Umbilical cord (tissue), 2 donors: ENCODE measurements at places on chromosomes 12 and 14. TPM values are rescaled to one million over a fixed set of nuclear protein-coding genes. Genes with fewer than 3 reads are reported as not detected.

GRCh38 chr12:11581179-11581755 lies 68.2 kb upstream of the ETV6 start:
- peak; percentile 85 for DNase-seq

GRCh38 chr12:103547929-103548328 lies 39.1 kb upstream of the STAB2 start:
- no peak for DNase-seq

- DNase-seq, result no peak
Measured at GRCh38 chr12:53722450-53723041, 4.7 kb downstream of the CALCOCO1 start.

- DNase-seq, result no peak
Measured at GRCh38 chr12:21438643-21439042, 1.2 kb downstream of the PYROXD1 start.

Gene IGFBP6
- 112 TPM for total RNA-seq

- DNase-seq, result no peak
Measured at GRCh38 chr12:457676-458075, 2.1 kb upstream of the B4GALNT3 start.

Gene COL2A1
- total RNA-seq, result 0.48 TPM

DNA sequence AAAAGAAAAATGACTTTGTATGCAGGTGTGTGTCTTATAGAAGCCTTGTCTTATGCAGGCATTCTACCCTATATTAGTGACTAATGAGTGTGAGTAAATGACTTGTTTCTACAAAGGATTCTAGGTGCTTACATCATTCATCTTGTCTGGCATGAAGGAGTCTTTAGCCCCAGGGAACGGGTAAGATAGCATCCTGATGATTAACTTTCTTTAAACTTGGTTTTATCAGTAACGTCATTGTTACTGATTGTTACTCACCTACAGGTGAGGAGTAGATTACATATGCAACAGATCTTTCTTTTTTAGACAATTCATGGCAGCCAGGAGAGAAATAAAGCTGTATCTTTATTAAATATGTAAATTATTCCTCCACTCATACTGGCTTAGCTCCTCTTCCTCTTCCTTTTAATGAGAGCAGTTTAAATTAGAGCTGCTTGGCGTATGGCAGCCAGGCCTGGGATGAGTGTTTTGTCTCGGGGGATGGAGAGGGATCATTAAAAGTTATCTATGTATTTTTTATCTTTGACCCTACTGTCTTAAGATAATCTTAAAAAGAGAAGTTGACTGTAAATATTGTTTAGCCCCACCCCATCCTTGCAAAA lies 57.2 kb upstream of the ATP2A2 start:
- DNase-seq, result peak; percentile 42

DNA sequence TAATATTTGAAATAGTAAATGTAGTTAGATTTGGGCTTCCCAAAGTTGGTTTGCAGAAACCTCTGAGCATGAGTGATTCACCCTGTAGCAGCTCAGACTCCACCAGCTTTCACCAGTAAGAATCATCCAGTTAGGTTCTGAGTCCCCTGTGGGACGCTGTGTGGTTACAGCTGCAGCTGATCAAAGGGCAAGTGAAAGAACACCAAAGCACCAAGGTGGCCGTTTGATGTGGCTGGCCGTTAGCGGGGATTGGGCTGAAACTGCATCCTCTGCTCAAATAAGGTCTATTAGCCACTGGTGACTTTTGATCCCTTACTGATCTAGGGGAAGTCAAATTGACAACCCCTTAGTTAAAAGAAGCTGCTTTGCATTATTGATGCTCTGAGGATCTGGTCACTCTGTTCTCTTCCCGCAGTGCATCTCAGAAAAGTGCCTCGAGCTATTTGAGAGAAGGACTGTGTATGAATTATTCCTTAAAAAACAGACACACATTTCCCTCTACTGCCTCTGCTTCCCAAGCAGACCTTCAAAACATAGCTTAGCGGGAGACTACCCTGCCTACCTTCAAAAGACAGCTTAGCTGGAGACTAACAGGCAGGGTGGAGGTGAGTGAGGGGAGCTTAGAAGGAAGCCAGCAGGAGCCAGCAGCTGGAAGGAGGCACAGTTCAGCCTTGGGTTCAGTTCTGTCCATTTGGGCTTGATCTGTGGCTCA lies 3.7 kb downstream of the ABHD12B start:
- DNase-seq, result no peak

GRCh38 chr14:74176400-74176793 lies 62.9 kb upstream of the VSX2 start:
- DNase-seq, result no peak

DNA sequence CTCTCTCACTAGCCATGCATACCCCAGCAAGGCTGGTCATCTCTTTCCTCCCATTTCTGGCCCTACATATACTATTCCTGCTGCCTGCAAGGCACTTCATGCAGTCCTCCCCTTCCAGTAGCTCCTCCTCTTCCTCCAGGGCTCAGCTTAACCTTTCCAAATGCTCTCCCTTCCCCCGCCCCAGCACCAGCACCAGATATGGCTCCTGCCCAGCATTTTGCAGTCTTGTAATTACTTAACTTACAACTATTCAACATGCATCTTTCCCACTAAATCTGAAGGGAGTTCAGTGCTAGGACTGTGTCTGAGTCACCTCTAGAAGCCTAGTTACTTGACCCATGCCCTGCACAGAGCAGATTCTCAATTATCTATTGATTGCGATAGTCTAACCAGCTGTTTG lies 1.8 kb upstream of the FBXO21 start:
- DNase-seq, result no peak

- no peak for DNase-seq
Measured at GRCh38 chr12:78009031-78009430, 178.3 kb downstream of the NAV3 start.

- no peak for DNase-seq
Measured at GRCh38 chr12:14771651-14772137, 31.6 kb downstream of the WBP11 start.

DNA sequence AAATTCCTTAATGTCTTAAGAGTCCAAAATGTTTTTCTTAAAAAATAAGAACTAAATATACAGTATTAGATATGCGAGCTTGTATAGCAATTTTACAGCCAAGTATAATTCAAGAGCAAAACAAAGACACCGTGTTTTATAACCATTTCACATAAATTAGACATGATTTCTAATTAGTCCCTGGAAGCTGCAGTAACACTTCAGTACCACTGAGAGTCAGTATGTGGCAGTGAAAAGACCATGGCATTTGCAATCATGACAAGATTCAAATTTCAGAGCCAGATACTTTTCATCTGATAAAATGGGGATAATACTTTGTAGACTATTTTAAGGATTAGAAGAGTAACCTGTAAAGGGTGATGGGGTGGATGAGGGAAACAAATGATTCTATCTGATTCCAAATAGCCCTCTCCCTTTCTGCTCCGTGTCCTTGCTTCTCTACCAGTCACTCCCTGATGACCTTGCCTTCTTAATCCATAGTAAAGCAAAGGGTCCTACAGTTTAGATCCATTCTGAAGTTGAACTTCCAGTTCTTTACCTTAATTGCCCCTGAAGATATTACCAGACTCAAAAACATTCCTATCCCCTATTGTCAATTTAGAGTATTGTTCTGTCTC lies 145.4 kb upstream of the ABCD2 start:
- peak; percentile 31 for DNase-seq

- no peak for DNase-seq
Measured at GRCh38 chr14:99578541-99579101, 25.4 kb downstream of the CCDC85C start.

GRCh38 chr14:33455654-33456345 lies 495.1 kb downstream of the EGLN3 start:
- no peak for DNase-seq

DNA sequence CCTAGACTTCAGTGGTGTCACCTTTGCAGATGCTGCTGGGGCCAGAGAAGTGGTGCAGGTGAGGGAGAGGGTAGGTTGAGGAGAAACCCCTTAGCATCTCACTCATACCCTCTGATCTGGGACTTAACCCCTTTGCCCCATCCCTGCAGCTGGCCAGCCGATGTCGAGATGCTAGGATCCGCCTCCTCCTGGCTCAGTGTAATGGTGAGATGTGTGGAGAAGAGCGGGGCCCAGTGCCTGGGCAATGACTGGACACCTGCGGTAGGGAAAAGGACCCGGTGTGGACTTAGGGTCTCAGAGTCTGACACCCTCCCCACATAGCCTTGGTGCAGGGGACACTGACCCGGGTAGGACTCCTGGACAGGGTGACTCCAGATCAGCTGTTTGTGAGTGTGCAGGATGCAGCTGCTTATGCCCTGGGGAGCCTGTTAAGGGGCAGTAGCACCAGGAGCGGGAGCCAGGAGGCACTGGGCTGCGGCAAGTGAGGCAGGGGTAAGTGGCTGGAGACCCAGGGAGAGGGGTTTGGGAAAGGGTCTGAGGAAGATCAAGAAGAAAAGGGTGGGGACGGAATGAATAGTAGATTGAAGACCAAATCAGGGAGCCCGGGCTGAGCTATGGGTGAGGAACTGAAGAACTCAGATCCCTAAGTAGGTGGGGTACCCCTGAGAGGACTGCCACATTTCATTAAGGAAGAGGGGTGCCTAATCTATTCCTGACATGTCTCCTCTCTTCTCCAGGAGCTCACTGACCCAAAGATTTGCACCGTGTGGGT lies 7.6 kb downstream of the B4GALNT1 start:
- DNase-seq, result no peak

- no peak for DNase-seq
Measured at GRCh38 chr12:111442301-111443045, 36.8 kb downstream of the SH2B3 start.

DNA sequence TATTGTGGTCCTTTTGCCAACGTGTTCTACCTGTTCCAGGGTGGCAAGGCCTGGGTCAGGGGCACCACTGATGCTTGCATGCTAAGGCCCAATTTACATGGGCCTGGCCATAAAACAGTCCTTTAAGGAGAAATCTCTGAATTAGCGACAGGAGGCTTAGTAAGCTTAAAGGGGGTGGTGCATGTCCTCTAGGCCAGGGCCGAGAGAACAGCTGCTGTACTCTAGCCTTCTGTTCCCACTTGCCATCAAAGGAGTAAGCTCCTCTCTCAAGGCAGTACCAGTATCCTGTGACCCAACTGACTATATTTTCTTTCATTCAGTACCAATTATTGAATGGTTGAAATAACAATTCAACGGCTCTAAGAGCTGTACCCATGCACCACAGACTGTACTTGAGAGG lies 67.7 kb upstream of the ZDHHC17 start:
- no peak for DNase-seq

GRCh38 chr12:100845095-100845494 lies 50.5 kb downstream of the ANO4 start:
- no peak for DNase-seq

DNA sequence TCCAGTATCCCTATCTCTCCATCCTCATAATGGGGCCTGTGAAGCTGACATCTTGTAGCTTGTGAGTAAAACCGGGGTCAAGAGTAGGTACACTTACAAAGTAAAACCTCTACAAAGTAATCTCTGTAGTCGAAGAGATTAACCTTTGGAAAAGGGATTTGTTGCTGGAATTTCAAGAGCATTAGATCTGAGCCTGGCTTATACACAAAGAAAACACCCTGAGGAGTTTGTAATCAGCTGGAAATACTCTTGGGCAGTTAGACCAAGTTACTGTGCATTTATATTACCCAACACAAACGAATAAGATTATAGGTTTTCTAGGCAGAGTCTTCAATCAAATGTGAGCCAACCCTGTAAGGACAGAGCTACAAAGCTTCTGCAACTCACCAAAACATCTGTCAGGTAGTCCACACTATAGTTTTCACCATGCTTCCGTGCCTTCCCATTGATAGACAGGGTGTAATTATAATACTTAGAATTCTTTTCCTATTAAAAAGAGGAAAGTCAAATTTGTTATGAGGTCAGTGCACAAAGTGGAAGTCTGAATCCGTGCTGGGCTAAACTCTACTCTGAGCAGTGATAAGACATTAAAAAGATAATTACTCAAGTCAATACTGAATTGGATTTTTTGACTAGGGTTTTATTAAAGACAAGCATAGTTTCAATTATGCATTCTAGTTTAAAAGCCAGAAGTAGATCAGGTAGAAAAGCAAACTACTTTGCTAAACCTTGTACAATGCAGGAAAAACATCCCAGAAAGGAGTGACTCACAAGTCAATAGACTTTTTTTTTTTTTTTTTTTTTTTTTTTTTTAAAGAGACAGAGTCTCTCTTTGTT lies 14.6 kb downstream of the GNS start:
- no peak for DNase-seq

- DNase-seq, result no peak
Measured at GRCh38 chr14:41235466-41235865, 371.2 kb upstream of the LRFN5 start.
